T-cell (primary cell): ENCODE measurements at places on chromosomes 6 and 20. TPM values are rescaled to one million over a fixed set of nuclear protein-coding genes. Genes with fewer than 3 reads are reported as not detected.

Gene STMND1
- total RNA-seq, result not detected

GRCh38 chr6:157240960-157241311 lies 82.4 kb downstream of the TMEM242 start:
- H3K27ac ChIP-seq, result no peak overlapping the region
- peaks cover 15% of the 10 kb centered on the region for H3K4me1 ChIP-seq
- DNase-seq, result no peak
- no peaks in the 10 kb centered on the region for H3K36me3 ChIP-seq
- peaks cover 2% of the 10 kb centered on the region for H3K27me3 ChIP-seq

Gene PLN
- 0.23 TPM for total RNA-seq

Gene RWDD2A
- total RNA-seq, result 1.5 TPM

Gene RSPH9
- total RNA-seq, result not detected

Gene BPI
- total RNA-seq, result not detected

DNA sequence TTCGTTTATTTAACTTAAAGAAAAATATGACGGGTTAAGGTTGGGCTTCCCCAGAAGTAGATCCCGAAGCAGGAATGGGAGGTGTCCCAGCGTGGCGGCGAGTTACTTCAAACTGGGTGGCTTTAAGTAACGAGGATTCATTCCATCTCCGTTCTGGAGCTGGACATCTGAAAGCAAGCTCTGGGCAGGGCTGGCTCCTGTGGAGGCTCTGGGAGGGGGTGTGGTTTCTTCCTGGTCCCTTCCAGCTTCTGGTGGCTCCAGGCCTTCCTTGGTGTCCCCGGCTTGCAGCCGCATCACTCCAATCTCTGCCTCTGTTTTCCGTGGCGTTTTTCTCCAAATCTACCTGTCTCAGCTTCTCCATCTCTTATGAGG lies 47.3 kb upstream of the BHLHE23 start:
- peaks cover 8% of the 10 kb centered on the region for H3K4me1 ChIP-seq
- H3K36me3 ChIP-seq, result no peaks in the 10 kb centered on the region
- H3K4me3 ChIP-seq, result no peak overlapping the region
- no peak overlapping the region for H3K27ac ChIP-seq
- no peaks in the 10 kb centered on the region for H3K27me3 ChIP-seq

DNA sequence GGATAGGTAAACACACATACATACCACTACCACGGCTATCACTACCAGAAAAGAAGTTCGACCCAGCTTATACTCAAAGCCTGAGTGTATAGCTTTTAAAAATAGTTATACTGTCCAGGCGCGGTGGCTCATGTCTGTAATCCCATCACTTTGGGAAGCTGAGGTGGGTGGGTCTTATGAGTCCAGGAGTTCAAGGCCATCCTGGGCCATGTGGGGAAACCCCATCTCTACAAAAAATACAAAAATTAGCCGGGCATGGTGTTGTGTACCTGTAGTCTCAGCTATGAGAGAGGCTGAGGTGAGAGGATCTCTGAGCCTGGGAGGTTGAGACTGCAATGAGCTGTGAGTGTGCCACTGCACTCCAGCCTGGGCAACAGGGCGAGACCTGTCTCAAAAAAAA lies 32.9 kb downstream of the NKX2-4 start:
- no peaks in the 10 kb centered on the region for H3K4me1 ChIP-seq
- no peak overlapping the region for H3K4me3 ChIP-seq
- no peak overlapping the region for H3K27ac ChIP-seq
- DNase-seq, result no peak

GRCh38 chr6:125533710-125534397 lies 215.6 kb upstream of the HEY2 start:
- no peak overlapping the region for H3K4me3 ChIP-seq
- no peak overlapping the region for H3K27ac ChIP-seq
- no peaks in the 10 kb centered on the region for H3K36me3 ChIP-seq
- DNase-seq, result no peak
- H3K4me1 ChIP-seq, result peaks cover 20% of the 10 kb centered on the region

DNA sequence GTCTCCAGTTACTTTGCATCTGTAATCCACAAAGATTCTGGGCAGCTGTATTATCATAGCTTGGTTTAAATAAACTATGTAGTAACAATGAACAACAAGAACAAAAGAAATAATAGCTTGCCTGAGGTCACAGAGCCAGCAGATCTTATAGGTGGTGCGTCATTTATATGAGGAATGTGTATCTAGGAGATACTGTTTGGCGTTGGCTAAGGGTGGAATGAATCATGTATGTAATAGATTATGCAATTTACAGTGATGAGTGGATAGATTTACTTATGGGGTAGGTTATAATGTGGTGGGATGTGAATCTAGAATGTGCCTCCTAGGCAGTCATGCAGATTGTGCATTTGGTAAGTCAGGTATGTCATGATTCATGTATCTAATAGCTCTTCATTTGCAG lies 42.8 kb downstream of the HNF4A start:
- no peak overlapping the region for H3K27ac ChIP-seq
- no peaks in the 10 kb centered on the region for H3K4me1 ChIP-seq
- no peaks in the 10 kb centered on the region for H3K36me3 ChIP-seq
- peaks cover 4% of the 10 kb centered on the region for H3K27me3 ChIP-seq
- H3K4me3 ChIP-seq, result no peak overlapping the region
